ENCODE measurements at places on chromosomes 5 and 9.

DNA sequence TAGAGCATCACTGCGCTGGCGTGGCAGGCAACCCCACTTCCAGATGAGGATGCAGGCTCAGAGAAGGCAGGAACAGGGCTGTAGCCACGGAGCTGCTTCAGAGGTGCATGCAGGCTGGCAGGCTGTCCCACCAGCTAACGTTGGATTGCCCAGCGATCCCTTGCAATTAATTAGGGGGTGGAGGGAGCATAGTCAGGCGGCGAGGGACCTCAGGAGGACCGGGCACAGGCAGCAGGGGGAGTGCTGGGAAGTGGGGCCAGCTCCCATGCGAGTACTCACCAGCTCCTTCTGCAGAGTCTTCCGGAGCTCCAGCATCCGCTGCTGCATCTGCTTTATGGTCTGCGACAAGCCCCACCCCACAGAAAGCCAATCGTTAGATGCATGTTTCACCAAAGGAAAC, 20.3 kb downstream of the ARPC5L start:
- no peak for DNase-seq

GRCh38 chr5:81980160-81980559, 8.3 kb downstream of the ATG10 start:
- no peak for DNase-seq

GRCh38 chr5:362189-362588, 40.7 kb downstream of the AHRR start:
- DNase-seq, result no peak

DNA sequence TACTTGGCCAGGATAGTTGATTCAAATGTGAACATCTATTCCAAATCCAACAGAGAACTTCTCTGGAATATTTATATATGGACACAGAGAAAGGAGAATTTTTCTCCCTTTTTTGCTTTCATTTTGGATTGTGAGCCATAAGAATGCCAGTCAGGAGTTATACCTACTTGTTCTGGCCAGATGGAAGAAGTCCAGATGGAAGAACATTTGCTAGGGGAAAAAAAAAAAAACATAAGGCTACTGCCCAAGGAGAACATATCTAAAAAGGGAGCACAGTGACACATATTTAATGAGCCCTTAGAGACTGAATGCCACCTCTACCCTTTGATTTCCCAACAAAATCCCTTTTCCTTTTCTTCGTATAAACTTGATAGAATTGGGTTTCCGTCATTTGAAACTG, 61.7 kb upstream of the PPP2R2B start:
- DNase-seq, result no peak

DNA sequence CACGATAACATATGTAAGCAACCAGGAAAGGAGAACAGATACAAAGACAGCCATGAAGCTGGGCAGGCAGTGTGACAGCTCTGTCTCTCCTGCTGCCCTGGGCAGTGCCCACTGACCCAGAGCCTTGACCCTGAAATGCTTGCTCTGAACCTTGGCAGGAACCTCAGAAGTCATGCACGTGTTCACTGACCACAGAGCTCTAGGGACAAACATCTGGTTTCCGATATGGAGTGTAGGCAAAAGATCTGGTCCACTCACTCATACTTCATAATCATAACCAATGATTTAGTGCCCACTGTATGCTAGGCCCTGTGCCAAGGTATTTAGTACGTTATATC, 102.6 kb downstream of the FSTL4 start:
- no peak for DNase-seq

DNA sequence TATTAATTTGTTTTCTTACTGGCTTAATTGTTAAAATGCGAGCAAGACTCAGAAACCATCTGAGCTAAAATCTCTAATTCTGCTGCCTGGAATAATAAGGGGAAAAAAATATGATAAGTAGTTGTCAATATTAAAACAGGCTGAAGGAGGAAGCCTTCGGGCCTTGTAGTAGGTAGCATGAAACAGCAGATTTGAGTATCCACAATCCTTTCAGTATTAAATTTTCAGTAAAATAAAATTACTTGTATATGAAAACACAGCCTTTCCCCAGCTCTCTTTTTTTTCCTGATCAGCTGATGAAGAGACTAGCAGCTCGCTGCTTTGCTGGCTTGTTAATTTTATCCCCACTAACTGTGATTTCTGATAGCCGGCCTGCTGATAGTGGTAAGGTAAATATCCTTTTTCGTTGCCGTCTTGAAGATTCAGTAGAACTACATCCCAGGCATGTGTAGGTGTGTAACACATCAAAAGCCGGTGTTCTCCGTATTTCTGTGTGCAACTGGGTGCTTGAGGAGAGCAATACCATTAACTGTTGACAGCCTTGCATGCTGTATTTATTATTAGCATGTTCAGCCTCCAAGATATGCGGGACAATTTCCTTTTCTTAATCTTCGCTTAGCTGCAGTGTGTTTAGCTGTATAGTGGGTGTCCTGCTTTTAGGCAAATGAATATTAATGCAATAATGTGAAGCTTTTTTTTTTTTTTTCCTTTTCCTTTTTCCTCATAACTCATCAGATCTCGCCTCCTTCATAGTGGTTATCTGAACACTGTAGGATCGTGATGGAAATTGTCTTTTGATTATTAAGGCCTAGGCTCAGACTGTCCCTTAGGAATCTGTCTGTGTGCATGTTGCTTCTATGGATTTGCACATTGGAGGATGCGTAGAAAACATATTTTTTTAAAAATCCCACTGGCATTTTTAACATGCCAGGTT, 144.6 kb downstream of the SMARCA2 start:
- no peak for DNase-seq

Data from BJ (cell line).